ENCODE measurements at places on chromosomes 6 and 20. TPM values are rescaled to one million over a fixed set of nuclear protein-coding genes. Genes with fewer than 3 reads are reported as not detected.

GRCh38 chr6:1067346-1067745, 244.6 kb upstream of the FOXQ1 start:
- DNase-seq: no peak

GRCh38 chr20:6235510-6235909, 112.7 kb upstream of the FERMT1 start:
- no peak for DNase-seq

GRCh38 chr6:27902335-27903314, 9.6 kb downstream of the OR2B2 start:
- peak; percentile 87 for DNase-seq

Gene BTNL2
- total RNA-seq: not detected

DNA sequence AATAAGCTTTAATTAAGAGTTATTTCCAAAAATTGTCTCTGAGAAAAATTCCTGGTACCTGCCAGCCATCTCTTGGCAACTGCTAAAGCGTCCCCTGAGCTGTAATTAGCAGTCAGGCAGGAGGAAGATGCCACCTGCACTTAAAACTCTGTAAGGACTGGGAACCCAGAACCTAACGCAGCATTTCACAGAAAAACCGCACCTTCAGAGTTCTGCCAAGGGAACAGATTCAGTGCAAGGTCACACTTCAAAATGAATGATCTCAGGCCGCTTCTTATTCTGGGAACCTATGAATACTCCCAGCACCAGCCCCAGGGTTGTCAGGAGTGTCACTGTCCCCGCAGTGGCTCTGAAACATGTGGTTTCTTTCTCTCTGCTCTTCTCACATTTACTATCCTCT, 36.7 kb downstream of the INSM1 start:
- DNase-seq: no peak
